ENCODE measurements at places on chromosomes 7 and 10.
A peak's percentile ranks its signal among the peaks of the same experiment; 100 is the strongest.

GRCh38 chr10:101414034-101414433, 60.1 kb downstream of the BTRC start:
- no peak for DNase-seq

GRCh38 chr7:150966002-150966401, 12.1 kb downstream of the KCNH2 start:
- DNase-seq, result no peak

DNA sequence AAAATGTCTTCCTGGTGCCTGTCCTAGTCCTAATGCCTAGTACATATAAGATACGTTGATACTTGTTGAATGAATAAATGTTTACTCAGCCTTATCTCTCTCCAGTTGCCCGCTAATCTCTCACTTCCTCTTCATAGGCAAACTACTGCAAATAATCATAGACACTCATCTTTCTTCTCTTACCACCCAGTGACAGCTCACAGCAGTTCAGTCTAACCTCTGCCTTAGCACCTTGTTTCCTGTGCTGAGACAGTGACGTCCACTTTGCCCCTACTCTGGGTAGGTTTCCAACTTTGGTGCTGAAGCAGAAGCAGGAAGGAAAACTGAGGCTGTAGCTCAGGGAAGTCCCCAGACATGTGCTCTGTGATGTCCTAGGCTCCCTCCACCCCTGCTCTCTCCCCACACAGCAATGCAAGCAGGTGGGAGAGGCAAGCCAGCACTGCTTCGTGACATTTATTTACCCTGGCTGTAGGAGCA, 45.5 kb upstream of the RHOBTB1 start:
- DNase-seq, result no peak

DNA sequence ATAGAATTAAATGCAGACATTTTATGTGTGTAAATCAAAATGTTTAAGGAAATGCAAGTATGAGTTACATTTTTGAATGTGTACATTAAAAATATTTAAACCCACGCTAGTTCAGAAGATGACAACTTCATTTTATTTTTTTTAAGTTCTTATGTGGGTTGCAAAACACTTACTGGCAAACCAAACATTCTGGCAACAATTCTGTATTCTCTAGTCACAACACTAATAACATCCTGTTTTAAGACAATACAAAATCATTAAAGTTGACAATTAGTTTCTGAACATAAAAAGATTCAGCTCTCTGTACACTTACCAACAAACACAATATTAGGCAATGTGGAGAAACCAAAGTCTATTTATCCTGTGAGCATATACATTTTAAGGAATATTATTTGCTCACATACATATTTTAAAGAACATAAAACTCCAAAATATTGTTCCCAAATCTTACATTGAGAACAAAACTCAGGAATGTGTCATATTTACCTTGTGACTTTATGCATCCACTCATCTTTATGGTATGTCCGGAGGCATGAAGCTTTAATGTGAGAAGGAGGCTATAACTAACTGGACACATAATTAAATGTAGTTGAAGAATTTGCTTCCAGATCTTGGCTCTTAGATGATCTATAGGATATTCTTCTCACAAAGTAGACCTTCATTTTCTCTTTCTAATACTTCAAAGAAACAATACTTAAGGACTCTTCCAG, 134.7 kb downstream of the DGKB start:
- DNase-seq, result no peak

- no peak for DNase-seq
These were observed 98.5 kb upstream of the INSIG1 start for GRCh38 chr7:155198901-155199845.

DNA sequence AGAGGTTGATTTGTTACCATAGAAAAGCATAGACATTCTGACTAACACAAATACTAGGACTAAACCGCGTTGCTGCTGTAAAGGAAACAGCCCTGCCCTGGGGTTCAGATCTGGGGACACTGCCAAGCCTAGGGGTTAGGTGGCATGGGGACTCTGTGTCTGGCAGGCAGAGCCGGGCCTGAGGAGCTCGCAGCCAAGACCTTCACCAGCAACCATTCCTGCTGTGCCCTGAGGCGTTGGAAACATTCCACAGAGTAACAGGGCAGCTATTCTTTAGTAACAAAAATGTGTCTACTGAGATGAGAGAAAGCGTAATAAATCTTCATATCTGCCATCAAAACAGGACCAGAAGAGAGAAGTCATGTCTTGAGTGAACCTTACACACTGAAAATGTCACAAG, 280.5 kb downstream of the POM121L12 start:
- no peak for DNase-seq

DNA sequence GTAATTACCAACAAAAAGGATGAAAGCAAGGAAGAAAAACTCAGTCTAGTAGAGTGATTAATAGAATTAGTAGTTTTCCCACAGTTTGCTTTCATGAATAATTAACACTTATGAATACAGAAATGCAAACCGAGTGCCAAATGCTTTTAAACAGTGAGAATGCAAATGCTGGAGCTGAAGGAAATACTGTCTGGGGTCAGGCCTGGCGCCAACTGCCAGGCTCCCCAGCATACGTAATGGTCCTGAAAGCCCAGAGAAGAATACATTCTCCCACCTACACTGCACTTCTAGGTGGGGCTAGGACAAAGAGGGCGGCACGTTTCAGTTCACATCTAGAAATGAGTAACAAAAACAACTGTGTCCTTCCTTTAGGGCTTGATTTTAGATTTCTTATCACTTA, 30.0 kb downstream of the GLUD1 start:
- DNase-seq, result no peak

- DNase-seq, result peak; percentile 57
These were observed 55.8 kb upstream of the CDCA7L start for GRCh38 chr7:22001345-22002004.

GRCh38 chr7:100222445-100223132, 2.8 kb downstream of the PVRIG start:
- DNase-seq, result no peak

GRCh38 chr7:149773446-149774236, at the start of gene ZNF467:
TSS of gene ZNF467 (minus strand) at chr7:149773588. CDS start at chr7:149771032, 2,556 bp downstream.
- DNase-seq, result peak; percentile 36

GRCh38 chr7:107661081-107661864, 645 bp downstream of the SLC26A4 start:
- peak; percentile 27 for DNase-seq

DNA sequence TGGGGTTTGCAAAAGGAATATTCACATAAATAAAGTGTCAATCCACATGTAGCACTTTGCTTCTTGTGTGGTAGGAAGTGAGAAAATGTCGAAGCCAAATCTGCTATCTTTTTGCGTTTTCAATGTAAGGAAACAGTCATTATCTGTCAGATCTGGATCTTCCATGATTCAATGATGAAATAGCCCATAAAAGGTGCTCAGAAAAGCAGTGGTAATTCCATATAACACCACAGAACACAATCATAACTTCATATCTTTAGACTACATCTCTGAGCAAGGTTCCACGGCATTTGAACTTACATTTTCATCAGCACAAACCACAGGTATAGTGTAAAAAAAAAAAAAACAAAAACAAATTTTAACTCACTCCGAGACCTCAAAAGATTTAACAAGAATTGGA, 39.9 kb upstream of the EGR2 start:
- DNase-seq, result no peak

DNA sequence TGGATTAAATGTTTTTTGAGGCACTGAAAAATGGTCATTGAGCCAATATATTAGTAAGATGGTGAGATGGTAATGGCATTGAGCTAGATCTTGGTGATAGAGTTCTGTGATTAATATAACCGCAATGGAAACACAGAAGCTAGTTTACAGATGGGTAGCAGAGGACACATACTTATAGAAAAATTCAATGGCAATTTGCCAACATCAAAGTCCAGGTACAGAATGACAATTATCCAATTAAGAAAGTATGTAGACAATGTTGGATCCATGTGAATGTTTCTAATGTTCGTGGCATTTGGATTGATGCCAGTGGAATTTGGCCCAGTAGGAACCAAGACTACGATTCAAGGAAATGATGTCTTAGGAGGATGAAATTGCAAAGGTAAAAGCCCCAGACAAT, 187.8 kb downstream of the GNAT3 start:
- DNase-seq, result no peak

GRCh38 chr10:6912929-6913328, 332.9 kb upstream of the PRKCQ start:
- DNase-seq, result no peak

GRCh38 chr10:131997366-131998049, 15.8 kb upstream of the BNIP3 start:
- DNase-seq, result no peak

DNA sequence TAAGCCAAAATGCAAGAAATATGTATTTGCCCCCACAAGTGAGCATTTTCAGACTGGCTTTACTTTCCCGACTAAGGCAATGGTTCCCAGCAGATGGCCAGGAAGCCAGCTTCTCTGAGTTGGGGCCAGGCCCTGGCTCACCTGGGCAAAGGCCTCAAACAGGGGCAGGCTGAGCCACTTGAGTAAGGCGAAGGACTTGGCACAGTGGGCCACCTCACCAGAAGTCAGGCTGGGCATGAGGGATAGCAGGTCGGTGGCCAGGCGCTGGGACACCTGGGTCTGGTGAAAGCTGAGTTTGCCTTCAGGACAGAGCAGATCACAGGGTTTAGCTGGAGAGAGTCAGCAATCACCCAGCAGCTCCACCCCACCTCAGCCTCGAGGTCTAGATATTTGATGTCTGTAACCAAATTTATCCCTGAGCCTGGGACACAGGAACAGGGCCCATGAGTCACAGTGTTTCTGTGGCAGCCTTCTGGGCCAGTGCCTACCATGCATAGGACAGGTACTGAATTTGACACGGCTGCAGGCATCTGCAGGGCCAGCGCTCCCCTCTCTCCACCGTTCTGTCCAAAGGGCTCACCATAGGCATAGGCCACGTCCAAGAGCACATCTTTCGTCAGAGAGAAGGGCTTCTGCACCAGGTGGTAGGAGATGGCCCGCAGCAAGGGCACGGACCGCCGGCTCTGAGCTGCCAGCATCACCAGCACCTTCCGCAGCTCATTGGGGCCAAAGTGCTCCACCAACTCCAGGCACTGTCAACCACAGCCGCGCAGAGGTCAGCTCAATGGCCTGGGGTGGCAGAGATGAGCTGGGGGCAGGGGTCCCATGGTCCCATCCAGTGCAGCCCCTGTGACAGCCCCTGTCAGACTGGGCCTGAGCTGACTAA, 7.3 kb downstream of the TBRG4 start:
- DNase-seq, result no peak

DNA sequence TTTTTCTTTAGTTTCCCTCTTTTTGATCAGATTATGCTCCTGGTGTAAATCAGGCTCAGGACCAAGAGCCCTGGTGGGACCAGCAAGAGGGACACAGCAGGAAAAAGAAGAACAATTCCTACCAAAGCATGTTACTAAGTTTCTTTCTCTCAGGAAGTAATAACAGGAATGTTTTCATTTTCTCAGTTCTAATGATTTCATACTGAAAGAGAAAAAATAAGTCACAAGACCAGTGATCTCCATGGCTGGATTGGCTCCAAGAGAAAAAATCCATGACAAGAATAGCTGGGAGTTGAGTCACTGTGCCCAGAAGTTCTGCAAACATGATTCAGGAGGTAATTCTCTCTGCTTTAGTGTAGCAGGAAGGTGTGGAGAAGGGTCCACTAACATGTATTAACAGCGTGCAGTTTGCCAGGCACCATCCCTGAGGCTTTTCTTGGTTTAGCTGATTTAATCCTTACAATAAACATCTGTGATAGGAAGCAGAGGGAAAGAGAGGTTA, 23.8 kb upstream of the IFIT2 start:
- DNase-seq, result no peak

DNA sequence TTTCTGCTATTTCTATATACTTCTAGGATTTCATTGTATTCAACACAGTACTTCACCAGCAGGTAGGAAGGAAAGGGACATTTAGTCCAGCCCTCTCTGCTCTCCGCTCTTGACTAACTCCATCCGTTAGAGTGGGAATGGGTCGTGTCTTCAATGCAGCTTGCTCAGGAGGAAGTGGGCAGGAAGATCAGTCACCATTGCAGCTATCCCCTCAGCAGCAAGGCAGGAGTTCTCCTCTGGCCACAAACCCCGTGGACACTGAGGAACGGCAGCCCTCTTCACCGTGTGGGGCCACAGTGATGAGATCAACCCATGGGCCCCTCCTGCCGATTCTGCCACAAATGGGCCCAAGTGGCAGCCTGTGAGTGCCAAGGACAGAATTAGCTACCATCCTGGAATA, 30.2 kb upstream of the IKZF1 start:
- no peak for DNase-seq

DNA sequence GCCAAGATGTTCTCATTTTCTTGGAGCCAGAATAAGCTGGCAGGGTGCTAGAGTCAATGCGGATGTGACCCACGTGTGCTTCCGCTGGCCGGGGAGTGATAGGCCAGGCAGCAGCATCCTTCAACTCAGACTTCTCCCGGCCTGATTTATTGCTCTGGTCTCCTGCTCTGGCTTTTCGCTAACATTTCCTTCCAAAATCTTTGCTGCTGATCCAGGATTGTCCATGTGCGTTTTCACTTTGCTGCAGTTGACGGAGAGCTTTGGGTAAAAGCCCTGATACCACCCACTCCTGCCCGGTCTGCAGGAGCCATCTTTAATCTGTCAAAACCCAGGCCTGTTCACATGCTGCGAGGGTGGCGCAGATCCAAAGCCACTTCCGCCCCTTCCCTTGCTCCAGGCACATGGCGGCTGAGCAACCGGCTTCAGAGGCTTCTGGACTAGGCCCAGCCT, 106.8 kb downstream of the CYP26A1 start:
- no peak for DNase-seq

- DNase-seq, result no peak
These were observed 38.2 kb downstream of the FOXL3 start for GRCh38 chr7:327991-328702.
